ENCODE measurements at places on chromosomes 16 and 17. TPM values are rescaled to one million over a fixed set of nuclear protein-coding genes. Genes with fewer than 3 reads are reported as not detected.

The CEP112 gene
- 3.7 TPM for total RNA-seq

The MC1R gene
- total RNA-seq = 2.9 TPM

The CDRT15 gene
- total RNA-seq = not detected

The ASB16 gene
- not detected for total RNA-seq

The ZC3H18 gene
- total RNA-seq = 25.2 TPM

The TMEM94 gene
- 66.0 TPM for total RNA-seq
